ENCODE measurements at places on chromosomes 2 and 18. TPM values are rescaled to one million over a fixed set of nuclear protein-coding genes. Genes with fewer than 3 reads are reported as not detected.

The POMC gene
- 0.66 TPM for total RNA-seq

The BMP10 gene
- total RNA-seq = not detected

The KCNG2 gene
- 6.4 TPM for total RNA-seq

The RSAD2 gene
- total RNA-seq = 1.7 TPM

The ABCG8 gene
- total RNA-seq = not detected

The TCF23 gene
- not detected for total RNA-seq

Data from fibroblast of lung (primary cell).